ENCODE measurements at places on chromosomes 13 and 19. TPM values are rescaled to one million over a fixed set of nuclear protein-coding genes. Genes with fewer than 3 reads are reported as not detected.
A peak's percentile ranks its signal among the peaks of the same experiment; 100 is the strongest.

- no peak for DNase-seq
Measured at GRCh38 chr13:44048326-44048725, 168.6 kb downstream of the LACC1 start.

The ANGPTL8 gene
- not detected for total RNA-seq

- DNase-seq: no peak
Measured at GRCh38 chr19:19105365-19106055, 32.8 kb downstream of the TMEM161A start.

DNA sequence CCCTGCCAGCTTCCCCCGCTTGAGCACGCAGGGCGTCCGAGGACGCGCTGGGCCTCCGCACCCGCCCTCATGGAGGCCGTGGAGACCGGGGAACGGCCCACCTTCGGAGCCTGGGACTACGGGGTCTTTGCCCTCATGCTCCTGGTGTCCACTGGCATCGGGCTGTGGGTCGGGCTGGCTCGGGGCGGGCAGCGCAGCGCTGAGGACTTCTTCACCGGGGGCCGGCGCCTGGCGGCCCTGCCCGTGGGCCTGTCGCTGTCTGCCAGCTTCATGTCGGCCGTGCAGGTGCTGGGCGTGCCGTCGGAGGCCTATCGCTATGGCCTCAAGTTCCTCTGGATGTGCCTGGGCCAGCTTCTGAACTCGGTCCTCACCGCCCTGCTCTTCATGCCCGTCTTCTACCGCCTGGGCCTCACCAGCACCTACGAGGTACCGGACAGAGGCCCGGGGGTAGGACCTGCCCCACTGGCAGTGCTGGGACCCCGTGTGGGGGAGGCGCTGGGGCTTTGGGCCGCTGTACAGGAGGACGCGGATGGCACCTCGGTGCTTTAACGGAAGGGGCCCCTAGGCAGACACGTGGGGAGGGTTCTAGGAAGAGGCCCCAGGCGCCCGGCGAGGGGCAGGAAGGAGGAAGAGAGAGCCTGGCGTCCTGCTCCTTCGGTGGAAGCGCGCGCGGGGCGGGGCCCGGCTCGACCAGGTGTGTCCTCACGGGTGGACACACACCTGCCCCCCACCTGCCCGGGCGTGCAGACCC, 681 bp downstream of the SLC5A5 start:
- DNase-seq: peak; percentile 48

DNA sequence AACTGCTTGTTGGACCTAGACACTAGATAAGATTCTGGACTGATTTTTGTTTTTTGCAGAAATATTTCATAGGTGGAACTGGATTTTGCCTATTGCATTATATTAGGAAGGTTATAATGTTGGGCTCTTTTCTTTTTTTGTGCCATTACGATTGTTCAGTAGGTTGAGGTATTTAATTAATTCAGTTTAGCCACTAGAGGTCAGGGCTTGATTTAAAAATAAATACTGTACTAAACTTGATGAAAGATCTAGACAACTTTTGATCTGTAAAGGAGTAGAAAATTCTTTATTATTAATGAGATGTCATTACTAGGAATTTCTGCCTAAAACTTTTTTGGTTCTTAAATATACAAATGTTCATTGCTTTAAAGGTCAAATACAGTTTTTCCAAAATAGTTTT, 15.2 kb upstream of the SUPT20H start:
- no peak for DNase-seq

The ZNF578 gene
- total RNA-seq: 0.05 TPM

Data from activated T-helper 1 cell treated with anti-CD3 and anti-CD28 coated beads, Interleukin-12 subunit alpha, Interleukin-12 subunit beta, Interleukin-2, Interleukin-4 antibody, amounts not matched to agents 30 ng/mL and 10 ng/mL and 1 ng/mL, durations not matched to agents 14 hours and 24 hours and 36 hours (primary cell).